ENCODE measurements at places on chromosomes 2 and 18. TPM values are rescaled to one million over a fixed set of nuclear protein-coding genes. Genes with fewer than 3 reads are reported as not detected.

DNA sequence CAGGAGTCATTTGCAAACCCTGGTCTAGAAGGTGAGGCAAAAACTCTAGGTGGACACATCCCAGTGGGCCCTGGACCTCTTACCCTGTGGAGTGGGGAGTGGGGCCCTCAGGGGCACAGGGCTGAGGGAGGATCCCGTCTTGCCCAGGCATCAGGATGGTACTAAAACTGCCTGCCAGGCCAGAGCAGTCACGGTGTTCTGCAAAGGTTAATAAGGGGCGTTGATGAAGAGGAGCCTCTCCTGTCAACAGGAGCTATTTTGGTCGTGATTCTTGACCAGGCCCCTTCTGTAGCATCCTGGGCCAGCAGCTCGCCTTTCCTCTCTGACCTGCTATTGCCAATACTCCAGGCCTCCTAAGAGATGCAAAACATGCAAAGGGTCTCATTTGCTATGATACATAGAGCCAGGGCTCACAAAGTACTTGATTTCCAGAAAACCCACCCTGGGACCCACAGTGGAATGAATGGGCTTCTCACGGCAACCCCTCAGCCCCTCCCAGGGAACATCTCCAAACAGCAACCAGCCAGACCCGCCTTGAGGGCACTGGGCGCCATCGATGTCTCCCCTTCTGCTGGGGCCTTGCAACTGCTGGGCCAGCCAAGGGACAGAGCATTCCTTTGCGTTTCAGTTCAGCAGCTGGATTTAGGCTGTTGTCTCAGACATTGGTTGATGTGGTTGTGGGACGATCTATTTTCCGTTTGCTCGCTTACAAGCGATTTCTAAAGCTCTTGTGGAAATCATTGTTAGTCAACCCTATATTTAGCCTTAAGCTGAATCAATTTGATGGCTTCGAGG lies 111.1 kb downstream of the PDCL3 start:
- DNase-seq: peak; percentile 20

EVA1A gene
- polyA plus RNA-seq: 16.3 TPM

DQX1 gene
- 0.57 TPM for polyA plus RNA-seq

DNA sequence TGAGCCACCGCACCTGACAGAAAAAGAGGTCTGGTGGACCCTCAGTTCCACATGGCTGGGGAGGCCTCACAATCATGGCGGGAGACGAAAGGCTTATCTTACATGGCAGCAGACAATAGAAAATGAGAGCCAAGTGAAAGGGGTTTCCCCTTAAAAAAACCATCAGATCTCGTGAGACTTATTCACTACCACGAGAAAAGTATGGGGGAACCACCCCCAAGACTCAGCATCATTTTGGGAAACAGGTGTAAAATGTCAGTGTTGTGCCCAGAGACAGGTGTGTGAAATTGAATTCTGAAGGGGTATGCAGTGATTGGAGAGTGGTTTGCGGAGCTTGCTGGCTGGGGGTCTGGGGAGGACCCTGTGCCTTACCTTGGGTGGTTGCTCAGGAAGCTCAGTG lies 4.6 kb upstream of the D2HGDH start:
- DNase-seq: no peak

DNA sequence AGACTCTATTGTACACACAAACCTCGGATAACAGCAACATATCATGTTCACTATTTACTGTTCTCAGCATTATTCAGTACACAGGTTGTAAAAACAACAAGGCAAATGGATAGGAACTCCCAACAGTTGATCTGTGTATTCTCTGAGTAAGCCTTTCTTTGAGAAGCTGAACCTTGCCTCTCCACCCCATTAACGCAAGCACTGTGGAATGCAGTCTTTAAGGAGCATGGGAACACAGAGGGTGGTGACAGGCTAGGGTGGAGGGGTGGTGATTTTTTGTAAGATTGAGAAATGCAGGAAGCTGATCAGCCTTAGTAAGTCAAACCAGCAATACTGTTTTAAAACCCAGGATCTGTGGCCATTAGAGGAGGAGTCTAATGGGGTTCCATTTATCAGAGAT lies 19.6 kb upstream of the SERPINB11 start:
- no peak for DNase-seq

DNA sequence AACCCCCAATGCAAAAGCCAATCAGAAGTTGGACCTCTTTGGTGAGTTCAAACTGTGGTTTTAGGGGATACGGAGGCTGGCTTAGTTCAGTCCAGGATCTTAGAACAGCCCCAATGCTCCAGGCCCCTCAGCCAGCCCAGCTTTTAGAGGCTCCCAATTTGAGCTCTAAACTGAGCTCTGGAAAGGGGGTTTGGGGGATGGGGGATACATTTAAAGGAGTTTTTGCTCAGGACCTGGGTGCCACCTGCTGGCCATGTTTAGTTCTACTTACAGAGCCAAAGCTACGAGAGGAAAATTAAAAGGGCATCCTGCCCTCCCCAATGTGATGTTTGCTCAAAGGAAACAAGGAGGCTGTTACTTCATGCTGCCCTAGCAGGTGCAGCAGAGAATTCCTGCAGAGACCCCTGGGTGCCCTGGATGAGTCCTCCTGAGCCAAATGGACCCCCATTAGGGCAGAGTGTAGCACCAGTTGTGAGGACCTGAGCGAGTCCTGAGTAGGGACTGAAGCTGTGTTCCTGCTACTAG lies 15.9 kb upstream of the TMEM214 start:
- DNase-seq: no peak

DNA sequence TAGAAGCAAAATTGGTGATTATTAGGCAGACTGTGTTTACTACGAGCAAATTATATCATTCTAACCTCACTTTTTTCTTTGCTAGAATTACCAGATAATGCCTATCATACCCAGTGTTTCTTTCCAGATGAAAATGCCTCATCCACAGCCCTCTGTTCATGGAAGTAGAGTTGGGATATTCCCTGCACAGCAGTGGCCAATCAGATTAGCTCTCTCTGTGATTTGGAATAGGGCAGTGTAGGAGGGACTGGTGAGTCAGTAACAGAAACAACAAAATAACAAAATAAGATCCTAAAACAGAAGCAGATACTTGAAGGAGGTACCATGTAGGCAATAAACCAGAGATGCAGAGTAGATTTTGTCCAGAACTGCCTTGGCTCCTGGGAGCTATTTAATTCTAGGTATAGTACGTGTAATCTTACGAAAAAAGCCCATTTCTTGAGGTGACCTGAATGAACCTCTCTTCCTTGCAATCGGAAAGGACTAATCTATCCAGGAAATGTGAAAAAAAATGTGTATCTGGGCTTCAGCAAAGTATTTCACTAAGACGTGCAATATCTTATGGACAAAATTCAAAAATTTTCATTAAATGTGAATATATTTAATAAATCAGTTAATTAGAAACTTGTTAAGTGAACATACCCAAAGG lies 18.4 kb upstream of the TMEM17 start:
- no peak for DNase-seq

GRCh38 chr2:120315367-120316033 lies 30.4 kb upstream of the INHBB start:
- DNase-seq: no peak

DTNA gene
- 19.2 TPM for polyA plus RNA-seq

GRCh38 chr2:118177884-118178283 lies 89.6 kb downstream of the INSIG2 start:
- no peak for DNase-seq

GRCh38 chr2:24115057-24115456 lies 8.1 kb downstream of the PFN4 start:
- no peak for DNase-seq

All from renal pelvis (tissue), 12 donors.